ENCODE measurements at places on chromosomes 2 and 18. TPM values are rescaled to one million over a fixed set of nuclear protein-coding genes. Genes with fewer than 3 reads are reported as not detected.

The KCNE4 gene
- 0.75 TPM for total RNA-seq

The ACVR1 gene
- 12.7 TPM for total RNA-seq

The CDH19 gene
- total RNA-seq, result 0.93 TPM

The KCNG3 gene
- total RNA-seq, result 0.83 TPM

DNA sequence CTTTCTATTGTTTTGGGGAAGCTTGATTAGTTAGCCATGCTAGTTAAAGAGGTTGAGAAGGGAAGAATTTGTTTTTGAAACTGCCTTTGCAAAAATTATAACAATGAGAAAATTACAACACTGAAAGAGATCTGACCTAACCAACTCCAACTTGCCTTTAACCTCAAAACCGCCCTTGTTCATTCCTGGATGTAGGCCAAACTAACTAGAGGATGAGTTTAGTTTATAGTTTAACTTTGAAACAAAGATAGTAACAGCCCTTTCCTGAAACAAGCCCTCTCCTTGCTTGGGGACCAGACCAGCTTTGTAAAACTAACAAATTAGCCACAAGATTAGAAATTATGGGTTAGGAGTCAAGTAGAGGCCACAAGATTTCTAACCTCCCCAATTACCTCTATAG is 713.9 kb downstream of the CPS1 start:
- no peak for DNase-seq
